NCI-H2107 (cell line): ENCODE measurements at places on chromosomes 3 and 15.

- no peak for DNase-seq
These were observed 167.3 kb upstream of the RORA start for GRCh38 chr15:61396235-61396919.

- no peak for DNase-seq
These were observed 104.0 kb upstream of the ATP10A start for GRCh38 chr15:25967116-25967515.

GRCh38 chr3:132623646-132624045 is 26.6 kb downstream of the ACKR4 start:
- DNase-seq, result no peak

- no peak for DNase-seq
These were observed 21.3 kb downstream of the TM4SF1 start for GRCh38 chr3:149356044-149356592.

GRCh38 chr15:68420186-68420684 is 11.7 kb downstream of the ITGA11 start:
- no peak for DNase-seq

GRCh38 chr3:16061491-16061890 is 113.0 kb upstream of the GALNT15 start:
- DNase-seq, result no peak

DNA sequence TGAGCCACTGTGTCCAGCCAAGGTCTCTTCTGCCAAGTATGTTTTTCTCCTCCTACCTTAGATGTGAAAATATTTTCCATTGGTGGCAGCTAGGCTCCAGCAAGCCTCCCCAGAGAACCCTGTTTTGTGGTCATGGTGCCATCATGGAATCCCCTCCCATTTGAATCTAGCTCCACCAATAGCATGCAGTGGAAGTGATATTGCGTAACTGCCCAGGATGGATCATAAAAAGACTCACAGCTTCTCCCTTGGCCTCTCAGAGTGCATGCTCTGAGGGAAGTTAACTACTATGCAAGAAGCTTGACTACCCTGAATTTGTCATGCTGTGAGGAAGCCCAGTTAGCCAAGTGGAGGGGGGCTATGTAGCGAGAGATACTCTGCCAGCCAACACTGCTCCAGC is 27.5 kb downstream of the CRYGS start:
- no peak for DNase-seq

- DNase-seq, result no peak
These were observed at the start of gene LIPH for GRCh38 chr3:185552358-185552877. LIPH (minus strand) TSS chr3:185552588; CDS start chr3:185552471, 117 bp downstream.

DNA sequence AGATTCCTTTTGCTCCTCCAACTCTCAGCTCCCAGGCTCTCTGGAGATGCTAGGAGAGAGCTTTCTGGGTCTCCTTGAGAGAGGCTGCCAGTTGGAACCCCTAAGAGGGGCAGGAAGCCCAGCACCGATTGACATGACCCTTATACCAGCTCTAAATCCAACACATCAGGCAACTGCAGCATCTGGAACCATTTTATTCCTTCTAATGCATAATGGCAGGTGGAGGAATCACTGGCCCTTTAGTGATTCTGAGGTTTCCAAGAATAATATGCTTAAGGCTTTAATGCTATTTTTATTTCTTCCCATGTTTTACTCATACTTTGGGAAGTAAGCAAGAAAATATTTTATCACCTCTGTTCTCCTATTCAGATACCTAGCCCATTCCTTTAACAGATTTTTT is 60.3 kb upstream of the TEX264 start:
- no peak for DNase-seq

GRCh38 chr3:46987319-46987742 is 7.9 kb downstream of the NBEAL2 start:
- no peak for DNase-seq

GRCh38 chr3:3744826-3745225 is 54.4 kb upstream of the LRRN1 start:
- DNase-seq, result no peak

DNA sequence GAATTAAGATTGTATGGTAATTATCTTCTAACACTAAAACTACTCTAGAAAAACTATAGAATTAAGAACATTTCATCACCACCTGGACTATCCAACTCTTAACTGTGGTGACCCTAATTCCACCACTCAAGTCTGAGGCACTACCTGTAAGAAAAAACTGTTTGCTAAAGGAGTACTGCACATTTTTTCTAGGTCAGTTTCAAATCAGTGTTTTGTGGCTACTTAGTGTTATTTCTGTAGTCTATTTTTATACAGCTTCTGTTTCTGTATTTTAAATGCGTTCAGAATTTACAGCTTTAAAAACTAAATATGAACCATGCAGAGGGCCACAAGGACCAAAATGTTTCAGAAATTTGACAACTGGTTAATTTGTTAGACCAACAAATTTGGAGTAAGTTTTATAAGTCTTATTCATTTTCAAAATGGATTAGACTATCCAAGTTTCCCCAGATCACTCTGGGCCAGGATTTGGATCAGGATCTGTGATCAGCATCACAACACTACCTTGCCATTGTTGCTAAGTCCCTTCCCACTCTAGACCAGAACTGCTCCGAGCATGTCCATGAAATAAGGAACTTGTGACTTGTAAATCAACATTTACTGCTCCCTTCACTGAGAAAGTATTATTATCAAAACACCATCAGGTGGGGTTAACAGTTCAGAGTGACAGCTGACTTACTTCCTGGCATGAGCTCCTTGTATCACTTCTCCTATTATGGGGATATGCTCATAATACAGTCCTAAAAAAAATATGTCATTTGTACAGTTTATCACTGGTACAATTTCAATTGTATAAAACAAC is 8.6 kb downstream of the GLT8D1 start:
- DNase-seq, result no peak

- DNase-seq, result no peak
These were observed 34.9 kb upstream of the MEIS2 start for GRCh38 chr15:37135225-37135624.

DNA sequence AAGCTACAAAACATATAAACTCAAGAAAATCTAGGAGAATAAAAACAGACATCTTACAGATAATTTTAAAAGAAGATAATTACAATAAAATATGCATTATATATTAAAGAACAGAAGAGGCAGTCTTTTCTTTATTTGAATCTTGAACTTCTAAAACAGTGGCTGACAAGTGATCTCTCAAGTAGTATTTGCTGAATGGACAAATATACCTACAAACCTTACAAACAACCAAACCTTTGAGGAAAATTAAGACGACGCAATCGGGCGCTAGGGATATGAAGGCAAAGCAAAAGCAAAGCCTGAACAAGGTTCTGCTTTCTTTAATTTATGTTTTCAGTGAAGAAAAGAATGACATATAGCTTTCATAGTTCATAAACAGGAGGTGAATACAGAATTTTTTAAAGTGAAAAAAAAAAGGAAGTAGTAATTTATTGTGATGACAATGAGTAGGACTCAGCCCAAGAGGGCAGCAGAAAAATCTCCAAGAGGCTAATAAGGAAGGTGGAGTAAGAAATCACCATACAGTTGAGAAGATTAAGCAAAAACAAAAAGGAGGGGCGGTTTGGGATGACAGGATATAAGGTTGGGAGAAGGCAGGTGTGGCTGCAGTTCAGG is 347.8 kb downstream of the TBC1D5 start:
- DNase-seq, result no peak

GRCh38 chr3:37739579-37740290 is 121.9 kb upstream of the CTDSPL start:
- DNase-seq, result no peak

- DNase-seq, result no peak
These were observed 598 bp upstream of the GMNC start for GRCh38 chr3:190863119-190863465.

DNA sequence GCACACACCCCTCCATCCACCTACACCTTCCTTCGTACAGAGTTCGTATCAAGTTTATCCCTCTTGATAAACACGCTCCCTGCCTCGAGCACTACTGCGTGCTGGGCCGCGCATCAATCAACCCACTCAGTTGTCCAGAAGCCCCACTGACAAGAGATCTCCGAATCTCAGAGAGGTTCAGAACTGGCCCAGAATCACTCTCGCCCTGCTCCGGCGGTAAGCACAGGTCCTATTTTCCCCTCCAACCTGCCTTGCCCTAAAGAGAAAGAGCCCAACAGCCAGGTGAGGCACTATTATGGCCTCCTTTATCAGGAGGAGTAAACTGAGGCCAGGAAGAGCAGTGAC is 494 bp upstream of the NISCH start:
- no peak for DNase-seq

DNA sequence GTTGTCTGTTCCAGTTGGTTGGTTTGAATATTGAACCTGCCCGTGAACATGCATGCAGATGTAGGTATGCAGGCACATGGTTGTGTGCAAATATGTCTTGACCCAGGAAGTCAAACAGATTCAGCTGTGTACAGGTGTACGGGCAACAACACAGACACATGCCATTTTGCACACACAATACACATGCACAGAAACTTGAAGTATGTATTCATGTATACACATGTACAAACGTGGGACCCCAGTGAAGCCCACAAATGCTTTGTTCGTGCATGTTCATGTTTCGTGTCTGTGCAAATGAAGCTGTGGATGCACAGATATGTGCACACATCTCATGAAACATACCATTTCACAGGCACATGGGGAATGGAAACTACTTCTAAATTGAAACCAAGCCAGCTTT is 30.7 kb downstream of the IDH3A start:
- no peak for DNase-seq

DNA sequence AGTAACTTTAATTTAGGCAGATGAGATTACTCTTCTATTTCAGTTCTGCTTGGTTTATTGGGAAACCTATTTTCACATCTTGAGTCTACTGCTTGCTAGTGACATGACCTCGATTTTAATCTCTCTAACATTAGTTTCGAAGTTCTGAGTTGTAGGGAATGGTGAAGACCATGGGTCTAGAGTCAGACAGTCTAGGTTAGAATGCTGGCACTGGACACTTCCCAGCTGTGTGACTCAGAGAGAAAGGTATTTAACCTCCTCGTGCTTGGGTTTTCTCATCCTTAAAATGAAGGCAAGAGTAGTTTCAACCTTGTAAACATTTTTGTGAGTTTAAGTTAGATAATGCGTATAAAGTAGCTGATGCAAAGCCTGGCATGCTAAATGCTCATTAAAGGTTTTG is 422.1 kb downstream of the GRM7 start:
- no peak for DNase-seq

DNA sequence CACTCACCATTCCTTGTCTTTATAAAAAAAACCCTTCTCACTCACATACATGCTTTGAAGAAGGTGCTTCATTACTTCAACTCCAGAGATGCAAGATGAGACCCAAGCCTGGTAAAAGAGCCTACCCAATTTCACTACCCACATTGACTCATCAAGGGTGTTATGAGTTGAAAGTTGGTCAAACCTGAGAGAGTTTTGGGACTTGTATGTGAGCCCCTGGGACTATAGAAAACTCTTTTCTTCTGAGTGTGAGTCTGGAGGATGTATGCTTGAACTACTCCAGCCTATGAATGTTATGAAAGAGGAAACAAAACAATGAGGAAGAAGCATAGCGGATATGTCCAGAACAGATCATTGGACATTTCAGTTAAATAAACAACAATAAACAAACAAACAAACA is 106.5 kb upstream of the SATB1 start:
- no peak for DNase-seq
